Stimulated activated CD4-positive, alpha-beta T cell treated with anti-CD3 and anti-CD28 coated beads, Interleukin-4, amount 100 ng/mL, for 48 hours (primary cell): ENCODE measurements at places on chromosomes 5 and 9.

- DNase-seq = no peak
Measured at GRCh38 chr5:153480401-153480800, 10.1 kb upstream of the GRIA1 start.

DNA sequence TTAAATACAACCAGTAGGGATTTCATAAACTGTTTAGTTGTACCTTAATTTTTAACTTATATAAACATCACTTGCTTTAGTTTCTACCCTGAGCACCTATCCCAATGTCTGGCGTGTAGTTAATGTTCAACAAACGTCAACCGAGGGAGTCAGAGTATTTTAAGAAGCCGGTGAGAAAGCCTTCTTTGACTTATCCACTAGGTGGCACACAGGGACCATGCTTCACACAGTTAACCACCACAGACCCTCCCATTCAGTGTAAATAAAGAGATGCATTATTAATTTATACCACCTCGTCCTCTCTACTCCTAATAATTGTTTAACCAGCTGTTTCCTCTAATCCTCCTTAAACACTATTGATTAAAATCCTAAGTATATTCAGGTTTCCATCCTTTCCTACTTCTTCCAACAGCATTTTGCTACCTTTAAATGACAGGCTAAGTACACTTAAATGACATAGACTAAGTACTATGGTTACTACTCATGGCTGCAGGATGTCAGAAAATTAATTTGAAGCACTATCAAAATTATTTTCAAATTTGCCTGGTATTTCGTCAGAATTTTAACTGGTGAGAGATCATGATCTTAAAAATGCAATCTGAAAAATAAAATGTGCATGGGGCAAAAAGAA is 2.3 kb downstream of the HAPLN1 start:
- no peak for DNase-seq

DNA sequence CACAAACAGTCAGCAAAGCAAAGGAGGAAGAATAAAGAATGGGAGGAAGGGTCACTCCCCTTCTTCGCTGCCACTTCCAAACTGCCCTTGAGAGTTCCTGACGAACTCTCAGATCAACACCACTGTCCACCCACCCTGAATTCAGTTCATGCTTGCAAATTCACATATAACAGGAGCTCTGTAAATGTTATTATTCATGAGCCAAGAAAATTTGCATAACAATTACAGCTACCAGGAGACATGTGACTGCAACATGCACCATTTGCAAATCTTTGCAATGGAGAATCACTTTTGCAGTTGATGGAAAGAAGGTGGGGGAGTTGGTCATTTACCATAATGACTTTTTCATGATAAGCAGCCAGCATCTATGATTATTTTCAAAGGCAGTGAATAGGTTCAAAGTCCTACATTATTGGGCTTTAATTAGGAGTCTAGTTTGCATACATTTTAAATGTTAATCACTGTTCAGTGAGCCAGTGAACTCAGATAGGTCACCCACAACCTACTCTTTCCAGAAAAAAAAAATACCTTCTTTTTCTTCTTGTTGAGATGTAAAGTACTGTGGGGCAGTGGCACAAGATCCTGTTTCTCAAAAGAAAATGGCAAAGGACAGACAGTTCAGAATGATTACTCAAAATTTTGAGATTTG is 149.7 kb downstream of the CAAP1 start:
- no peak for DNase-seq

DNA sequence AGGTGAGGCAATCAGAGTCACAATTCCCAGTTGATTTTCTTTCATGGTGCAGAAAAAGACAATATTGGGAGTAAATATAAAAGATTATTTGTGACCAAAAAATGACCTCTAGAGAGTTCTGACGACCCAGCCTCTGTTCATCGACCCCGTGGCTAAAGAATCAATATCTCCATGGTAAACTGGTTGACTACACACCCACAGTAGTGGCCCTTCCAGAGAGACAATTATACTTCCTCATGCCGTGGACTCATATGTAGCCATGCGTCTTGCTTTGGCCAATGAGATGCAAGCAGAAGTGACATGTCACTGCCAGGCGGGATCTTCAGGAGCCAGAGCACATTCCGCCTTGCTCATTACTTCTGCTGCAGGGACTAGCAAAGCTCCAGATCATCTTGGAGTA is 163.3 kb upstream of the RAD23B start:
- DNase-seq = no peak

- no peak for DNase-seq
Measured at GRCh38 chr5:160979385-160979784, 127.4 kb upstream of the ATP10B start.

- DNase-seq = no peak
Measured at GRCh38 chr5:176875783-176876505, 23.2 kb downstream of the HK3 start.

- DNase-seq = no peak
Measured at GRCh38 chr9:133453651-133454050, 6.1 kb upstream of the CACFD1 start.

GRCh38 chr9:8027351-8027750 is 227.8 kb upstream of the DMAC1 start:
- no peak for DNase-seq
